CD8-positive, alpha-beta memory T cell (primary cell): ENCODE measurements at places on chromosomes 2 and 18.

GRCh38 chr2:3647246-3647645 lies 10.8 kb upstream of the ALLC start:
- no peak for DNase-seq

DNA sequence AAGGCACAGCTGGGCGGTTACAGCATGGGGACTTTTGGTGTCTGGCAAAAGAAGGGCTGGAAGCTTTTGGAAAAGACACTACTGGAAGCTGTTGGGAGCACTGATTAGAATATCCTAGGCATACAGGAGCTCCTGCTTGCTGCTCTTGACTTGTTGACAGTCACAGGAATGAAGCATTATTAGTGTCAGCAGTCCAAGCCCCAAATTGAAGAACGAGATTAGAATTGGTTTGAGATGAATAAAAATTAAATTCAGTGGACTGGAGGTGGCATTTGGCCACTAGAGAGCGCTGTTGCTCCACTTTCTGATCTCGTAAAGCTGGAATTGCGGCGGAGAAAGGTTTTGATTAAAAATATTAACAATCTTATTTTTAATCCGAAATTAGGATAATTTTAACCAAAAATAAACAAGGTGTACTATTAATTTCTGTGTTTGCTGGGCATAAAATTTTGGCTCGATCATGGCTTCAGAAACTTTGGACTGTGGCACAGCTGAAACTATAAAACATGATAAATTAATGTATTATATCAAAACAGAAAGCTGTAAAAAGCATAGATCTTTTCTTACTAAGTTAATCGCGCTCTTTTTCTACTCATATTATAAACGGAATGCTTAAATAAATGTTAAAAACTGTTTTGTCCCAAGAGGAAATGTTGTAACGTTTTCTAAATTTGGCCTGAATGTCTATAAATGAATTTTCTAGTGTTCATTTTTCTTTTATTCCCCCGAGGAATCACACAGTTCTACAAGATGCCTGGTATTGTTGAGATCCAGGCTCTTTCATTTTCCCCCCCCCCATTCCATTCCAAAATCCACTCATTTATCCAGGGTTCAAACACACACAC lies 2.4 kb upstream of the HOXD8 start:
- DNase-seq, result peak; percentile 62

GRCh38 chr2:218892693-218893348 lies 12.2 kb downstream of the WNT10A start:
- DNase-seq, result peak; percentile 93

DNA sequence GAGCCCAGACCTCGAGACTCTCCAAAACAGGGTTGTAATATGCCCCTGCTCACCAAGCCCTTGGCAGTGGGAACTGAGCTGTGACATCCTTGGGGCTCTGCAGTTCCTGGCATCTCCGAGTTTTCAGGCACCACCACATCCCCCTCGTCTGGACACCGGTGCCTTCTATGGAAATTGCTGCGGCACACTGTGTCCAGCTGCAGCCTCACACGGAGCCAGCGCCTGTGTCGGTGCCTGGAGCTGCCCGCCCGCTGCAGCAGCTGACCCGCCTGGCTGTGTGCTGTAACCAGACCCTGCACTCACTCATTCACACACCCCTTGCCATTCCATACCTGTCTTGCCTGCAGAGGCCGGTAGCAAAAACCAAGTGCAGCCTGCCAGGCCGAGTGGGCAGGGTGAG lies 11.8 kb downstream of the IWS1 start:
- no peak for DNase-seq

- DNase-seq, result no peak
Measured at GRCh38 chr2:8571301-8571791, 110.5 kb upstream of the ID2 start.

DNA sequence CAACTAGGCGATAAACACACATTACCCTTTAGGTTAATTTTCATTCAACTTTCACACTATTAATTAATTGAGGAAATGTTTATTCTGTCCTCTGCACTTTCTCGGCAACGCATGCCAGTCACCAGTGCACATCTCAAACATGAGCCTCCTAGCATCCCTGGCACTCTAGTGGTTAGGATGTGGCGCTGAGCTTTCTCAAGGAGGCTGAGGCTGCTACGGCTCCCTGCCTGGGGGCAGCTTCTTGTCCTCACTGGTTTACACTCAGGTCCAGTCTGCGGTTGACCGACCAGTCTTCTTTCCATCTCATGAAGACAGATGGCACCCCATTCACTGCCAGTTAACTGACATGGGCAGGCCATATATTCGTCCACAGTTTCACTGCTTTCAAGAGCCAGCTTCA lies 463.4 kb downstream of the EIPR1 start:
- no peak for DNase-seq

- DNase-seq, result no peak
Measured at GRCh38 chr2:105909215-105909614, 164.5 kb downstream of the NCK2 start.

GRCh38 chr18:42155024-42155423 lies 200.0 kb downstream of the PIK3C3 start:
- no peak for DNase-seq

DNA sequence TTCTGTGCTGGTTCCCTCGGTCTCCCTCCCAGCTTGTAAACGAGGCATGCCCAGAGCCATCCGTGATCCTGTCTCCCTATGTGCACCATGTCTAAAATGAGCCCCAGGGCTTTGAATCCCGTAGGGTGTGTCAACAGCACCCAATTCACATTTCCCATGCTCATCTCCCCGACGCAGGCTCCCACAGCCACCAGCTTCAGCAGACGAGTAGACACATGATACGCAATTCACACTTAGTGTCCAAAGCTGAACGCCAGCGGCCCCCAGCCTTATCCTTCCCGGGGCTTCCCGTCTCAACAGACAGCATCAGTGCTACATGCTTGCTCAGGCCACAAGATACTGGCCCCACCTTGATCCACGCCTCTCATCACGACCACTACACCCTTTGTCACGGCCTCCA lies 88.1 kb downstream of the EIPR1 start:
- no peak for DNase-seq

- DNase-seq, result no peak
Measured at GRCh38 chr2:236643480-236643879, 73.9 kb downstream of the ACKR3 start.

DNA sequence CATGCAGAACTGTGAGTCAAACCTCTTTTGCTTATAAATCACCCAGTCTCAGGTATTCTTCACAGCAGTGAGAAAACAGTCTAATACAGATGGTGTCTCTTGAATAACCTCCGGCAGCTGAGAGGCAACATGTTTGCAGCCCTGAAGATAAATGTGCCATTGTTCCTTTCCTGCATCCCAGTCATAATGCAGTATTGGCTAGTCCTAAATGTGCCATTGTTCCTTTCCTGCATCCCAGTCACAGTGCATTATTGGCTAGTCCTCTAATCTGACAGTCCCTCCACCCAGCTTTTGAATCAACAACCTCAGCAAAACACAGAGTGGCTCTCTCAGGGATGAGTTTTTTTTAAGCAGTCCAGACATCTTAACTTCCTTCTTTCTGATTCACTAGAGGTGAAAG lies 550.7 kb downstream of the RIT2 start:
- DNase-seq, result no peak

GRCh38 chr2:143117225-143117624 lies 12.0 kb upstream of the ARHGAP15 start:
- no peak for DNase-seq

- no peak for DNase-seq
Measured at GRCh38 chr2:199811346-199811745, 39.6 kb downstream of the FTCDNL1 start.

DNA sequence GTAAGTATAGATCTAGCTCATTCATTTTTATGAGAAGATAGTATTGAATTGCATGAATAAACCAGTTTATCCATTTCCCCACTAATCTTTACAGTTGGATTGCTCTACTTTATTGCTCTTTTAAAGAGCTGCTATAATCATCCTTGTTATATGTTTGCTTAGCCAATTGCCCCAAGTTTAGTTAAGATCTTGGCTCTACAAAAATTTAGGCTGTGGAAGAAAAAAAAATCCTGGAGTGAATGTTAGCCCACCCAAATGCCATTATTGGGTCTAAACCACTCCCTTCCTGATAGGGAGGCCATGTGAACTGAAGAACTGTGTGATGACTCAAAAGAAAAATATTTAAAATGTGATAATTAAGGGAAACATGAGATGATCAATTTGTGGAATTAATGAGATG lies 2.9 kb downstream of the ALS2 start:
- DNase-seq, result no peak

DNA sequence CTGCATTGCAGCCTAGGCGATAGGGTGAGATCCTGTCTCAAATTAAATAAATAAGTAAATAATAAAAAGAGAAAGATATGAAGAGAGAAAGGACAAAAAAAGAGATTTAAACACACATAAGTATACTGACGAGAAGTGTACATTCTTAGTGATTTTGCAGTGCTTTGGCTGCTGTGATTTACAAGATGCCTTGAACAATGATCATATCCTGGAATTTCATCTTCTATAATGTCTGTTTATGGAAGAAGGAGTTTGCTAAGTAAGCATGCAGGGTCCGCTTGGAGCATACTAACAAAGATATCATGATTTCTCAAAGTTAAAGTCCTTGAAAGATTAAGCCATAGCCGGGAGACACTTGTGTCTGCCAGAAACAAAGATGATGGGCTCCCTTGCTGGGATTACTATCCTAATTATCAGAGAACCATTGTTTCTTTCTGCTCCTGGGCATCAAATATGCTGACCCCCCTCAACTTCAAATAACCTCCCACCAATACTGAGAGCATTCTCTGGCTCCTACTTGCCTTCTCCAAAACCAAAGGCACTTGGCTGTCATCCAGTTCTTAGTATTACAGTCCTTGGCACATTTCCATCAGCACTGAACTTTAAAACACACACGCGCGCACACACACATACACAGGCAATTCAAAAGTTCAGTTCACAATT lies 47.5 kb upstream of the STAM2 start:
- no peak for DNase-seq

GRCh38 chr18:25843791-25844190 lies 246.6 kb downstream of the SS18 start:
- DNase-seq, result no peak

- no peak for DNase-seq
Measured at GRCh38 chr2:172196768-172197431, 94.2 kb upstream of the DLX2 start.

- DNase-seq, result no peak
Measured at GRCh38 chr2:148650881-148651280, 6.3 kb downstream of the EPC2 start.

DNA sequence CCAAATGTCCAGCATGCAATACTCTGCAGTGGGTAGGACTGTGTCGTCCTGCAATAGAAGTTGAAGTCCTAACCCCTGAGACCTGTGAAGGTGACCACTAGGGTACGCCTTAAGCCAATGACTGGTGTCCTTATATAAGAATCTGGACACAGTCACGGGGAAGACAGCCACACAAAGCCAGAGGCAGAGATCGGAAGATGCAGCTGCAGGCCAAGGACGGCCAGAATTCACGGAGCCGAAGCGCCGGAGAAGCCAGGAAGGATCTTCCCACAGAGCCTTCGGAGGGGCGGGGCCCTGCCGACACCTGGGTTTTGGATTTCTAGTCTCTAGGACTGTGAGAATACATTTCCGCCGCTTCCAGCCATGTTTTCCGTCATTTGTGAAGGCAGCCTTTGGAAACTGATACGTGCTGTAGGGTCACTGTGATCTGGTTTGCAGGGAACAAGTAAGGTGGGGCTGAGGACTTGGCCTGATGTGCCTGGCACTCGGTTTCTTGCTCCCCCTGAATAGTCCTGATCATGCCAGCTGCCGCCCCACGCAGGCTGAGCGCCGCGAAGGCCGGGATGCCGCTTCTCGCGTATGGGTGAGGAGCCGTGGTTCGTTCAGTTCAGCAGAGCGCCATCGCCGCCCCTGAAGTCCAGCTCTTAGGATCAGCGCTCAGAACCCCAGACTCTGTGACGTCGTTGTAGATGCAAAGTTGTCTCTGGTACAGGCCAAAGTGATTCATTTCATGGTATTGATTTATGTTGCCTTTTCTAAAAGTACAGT lies 38.7 kb downstream of the PTGR3 start:
- DNase-seq, result no peak

DNA sequence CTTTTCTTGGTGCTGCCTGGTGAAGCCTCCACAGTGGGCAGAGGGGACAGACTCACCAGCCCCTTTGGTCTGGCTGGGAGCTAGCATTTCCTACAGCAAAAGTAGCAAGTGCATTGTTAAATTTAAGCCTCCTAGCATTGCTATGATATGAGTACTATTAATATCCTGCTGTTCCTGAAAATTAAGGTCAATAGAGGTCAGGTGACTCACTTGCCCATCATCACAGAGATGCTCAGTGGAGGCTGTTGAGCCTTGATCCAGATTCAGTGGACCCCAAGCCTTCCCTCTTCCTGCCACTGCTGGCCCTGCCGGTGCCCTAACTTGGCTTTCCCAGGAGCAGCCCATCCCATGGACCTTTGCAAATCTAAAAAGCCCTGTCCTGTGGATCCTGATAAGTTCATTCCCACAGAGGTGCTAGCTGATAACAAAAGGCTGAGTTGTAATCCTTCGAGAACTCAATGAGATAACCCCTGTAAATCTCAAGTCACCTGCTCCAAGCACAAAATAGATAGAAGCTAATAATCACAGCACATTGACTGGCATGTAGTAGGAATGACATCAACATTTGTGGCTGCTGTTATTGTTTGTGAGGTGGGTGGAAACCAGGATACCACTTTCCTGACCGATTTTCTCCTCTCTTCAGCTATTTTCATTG lies 84.4 kb downstream of the THNSL2 start:
- no peak for DNase-seq

- no peak for DNase-seq
Measured at GRCh38 chr2:109439390-109439786, 174.4 kb downstream of the SEPTIN10 start.

DNA sequence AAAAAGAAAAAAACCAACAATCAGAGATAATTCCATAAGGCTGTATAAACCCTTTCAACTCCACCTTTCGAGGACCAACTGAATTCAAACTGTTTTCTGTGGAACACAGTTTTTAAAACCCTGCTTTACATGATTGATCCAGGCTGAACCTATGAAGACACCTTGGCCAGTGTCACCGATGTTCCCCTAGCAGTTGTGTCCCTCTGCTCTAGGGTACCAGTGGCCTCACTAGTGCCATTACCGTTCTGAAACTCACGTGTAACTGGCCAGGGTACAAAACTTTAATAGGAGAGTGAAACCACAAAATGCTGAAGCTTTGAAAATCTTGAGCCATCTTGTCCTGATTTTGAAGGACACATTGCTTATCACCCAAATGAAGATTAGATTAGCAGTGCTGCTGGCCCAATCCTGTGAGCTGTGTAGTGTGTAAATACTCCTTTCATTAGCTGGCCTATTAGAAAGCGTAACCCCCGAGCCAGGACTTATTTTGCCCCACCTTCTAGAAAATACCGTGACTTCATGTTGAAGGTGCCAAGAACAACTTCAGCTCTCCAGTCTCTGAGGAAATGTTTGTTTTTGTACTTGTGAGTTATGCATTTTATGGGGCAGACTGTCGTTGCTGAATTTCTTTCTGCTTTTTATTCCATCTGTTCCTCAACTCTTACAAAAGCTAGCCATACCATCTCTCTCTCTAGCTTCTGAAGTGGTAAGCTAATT lies 147.8 kb upstream of the MAP3K20 start:
- no peak for DNase-seq

GRCh38 chr2:54497763-54498680 lies 41.9 kb downstream of the SPTBN1 start:
- DNase-seq, result no peak
